Anterior cingulate cortex (tissue), 58 donors: ENCODE measurements at places on chromosomes 7 and 10.

GRCh38 chr10:13904064-13904463, 317.3 kb downstream of the PRPF18 start:
- peak; percentile 17 for DNase-seq

- DNase-seq = no peak
Observed at GRCh38 chr7:114051871-114052331, 133.1 kb upstream of the PPP1R3A start.

GRCh38 chr7:88789480-88790064, 6.0 kb downstream of the TEX47 start:
- no peak for DNase-seq

- DNase-seq = no peak
Observed at GRCh38 chr7:158821171-158822031, 7.9 kb downstream of the ESYT2 start.

GRCh38 chr7:76020031-76020714, 25.8 kb upstream of the TMEM120A start:
- peak; percentile 16 for DNase-seq

GRCh38 chr7:116384936-116385635, 114.5 kb upstream of the CAV2 start:
- no peak for DNase-seq

DNA sequence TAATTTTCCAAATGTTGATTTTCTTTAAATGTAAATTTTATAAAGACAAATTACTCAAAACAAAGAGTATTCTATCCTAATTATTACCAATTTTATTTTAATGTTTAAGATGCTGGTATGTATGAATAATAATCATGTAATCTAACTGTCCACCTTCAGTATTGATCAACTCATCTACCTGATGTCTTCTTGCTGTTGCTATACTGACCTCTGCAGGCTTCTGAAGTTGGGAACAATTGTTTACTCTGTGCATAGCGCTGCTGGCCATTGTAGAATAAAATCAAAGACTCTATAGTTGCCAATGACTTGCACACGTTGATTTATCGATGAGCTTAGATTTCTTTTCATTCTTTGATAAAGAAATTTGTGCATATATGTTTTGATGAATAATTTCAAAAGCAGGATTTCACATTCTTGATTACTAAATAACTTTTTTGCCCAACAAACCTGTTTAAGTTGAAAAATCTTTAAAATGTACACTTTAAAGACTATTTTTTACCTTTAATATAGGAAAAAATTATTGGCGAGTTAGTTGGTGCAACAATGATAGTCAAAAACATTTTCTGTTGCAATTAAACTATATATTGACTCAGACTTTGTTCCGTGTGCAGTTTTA, 282.3 kb downstream of the TFEC start:
- no peak for DNase-seq

- DNase-seq = no peak
Observed at GRCh38 chr10:58981846-58982245, 194.6 kb upstream of the PHYHIPL start.

GRCh38 chr7:3439333-3440030, 138.4 kb downstream of the SDK1 start:
- no peak for DNase-seq

- no peak for DNase-seq
Observed at GRCh38 chr7:131327049-131327625, 539 bp upstream of the MKLN1 start.

DNA sequence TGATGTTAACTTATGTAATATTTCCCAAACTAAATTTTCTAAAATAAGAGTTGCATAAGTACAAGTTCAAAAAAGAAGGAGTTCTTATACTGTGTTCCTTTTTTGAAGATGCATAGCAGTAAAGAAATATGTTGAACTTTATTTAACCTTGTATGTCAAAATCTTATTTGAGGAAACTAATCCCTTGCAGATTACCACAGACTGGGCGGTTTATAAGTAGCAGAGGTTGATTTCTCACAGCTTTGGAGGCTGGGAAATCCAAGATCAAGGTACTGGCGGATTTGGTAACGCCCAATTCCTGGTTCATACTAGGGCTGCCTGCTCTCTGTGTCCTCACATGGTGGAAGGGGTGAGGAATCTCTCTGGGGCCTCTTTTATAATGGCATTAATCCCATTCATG, 68.5 kb downstream of the GNAT3 start:
- DNase-seq = no peak

DNA sequence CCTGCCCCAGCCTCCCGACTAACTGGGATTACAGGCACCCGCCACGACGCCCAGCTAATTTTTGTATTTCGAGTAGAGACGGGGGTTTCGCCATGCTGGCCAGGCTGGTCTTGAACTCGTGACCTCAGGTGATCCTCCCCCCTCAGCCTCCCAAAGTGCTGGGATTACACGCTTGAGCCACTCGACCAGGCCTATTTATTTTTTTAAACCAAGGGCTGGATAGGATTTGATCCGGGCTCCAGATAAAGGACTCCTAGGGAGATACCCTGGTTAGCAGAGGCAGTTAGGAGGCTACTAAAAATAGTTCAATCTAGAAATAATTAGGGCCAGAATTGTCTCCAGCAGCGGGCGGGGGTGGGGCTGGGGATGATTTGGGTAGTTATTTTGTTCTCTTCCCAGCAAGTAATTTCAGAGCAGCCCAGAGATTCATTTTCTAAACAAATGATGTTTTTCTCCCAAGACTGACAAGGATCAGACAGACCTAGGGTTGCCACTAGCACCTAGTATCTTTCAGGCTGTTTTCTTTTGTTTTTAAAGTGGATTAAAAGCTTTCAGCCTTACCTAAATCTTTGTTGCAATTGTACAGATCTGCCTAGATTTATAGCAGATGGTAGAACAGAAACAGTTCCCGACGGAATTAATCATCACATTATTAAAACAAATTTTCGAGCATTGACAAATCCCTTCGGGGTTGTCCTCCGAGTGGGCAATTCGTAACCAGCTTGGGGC, 859 bp upstream of the SMC3 start:
- no peak for DNase-seq

DNA sequence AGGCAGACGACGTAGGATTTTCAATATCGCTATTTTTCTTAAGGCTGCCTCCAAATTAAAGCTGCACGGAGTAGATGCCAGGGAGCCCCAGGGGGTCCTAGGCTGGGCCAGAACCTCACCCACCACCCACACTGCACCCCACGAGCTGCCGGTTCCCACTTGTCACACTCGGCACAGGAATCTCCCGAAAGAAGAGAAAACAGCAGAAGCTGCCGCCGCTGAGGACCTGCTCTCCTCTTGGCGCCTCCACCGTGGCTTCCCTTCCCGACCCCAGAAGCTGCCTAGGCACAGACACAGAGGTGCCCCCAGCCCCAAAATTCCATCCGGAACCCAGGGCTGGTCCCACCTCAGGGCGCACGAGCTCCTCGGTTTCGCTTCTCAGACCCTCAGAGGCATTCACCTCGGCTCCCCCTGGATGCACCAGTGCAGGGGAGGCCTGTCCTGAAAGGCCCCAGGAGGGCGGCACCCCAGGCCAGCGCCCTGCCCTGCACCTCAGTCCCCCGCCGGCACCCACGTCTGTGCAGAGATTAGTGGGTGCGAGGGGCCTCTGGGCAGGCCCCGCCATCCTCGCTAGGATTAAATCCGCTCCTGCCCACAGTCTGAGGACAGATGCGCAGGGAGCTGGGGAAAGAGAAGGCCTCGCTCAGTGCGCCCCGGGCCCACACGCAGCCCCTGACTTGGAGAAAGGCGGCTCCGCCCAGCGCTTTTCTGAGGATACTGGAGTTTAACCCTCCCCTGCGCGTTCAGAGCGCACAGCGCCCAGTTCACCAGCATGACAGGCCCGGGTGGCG, 99.2 kb downstream of the PTPRN2 start:
- no peak for DNase-seq

DNA sequence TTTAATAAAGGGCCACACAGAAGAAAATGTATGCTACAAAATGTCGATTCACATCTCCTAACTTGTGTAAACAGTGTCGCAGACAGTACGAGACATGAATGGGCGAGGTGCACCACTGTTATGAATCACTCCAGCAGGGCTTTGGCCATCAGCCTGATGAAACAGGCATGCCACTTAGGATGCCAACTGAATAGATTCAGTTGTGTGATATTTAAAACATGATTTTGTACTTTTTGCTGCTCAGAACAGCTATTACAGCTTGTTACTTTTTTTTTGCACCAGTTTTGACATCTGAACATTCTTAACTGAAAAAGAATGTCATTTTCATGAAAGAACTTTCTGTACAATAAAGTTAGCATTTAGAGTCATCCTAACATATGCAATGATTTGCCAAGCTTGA, 138.1 kb downstream of the VTI1A start:
- DNase-seq = no peak

DNA sequence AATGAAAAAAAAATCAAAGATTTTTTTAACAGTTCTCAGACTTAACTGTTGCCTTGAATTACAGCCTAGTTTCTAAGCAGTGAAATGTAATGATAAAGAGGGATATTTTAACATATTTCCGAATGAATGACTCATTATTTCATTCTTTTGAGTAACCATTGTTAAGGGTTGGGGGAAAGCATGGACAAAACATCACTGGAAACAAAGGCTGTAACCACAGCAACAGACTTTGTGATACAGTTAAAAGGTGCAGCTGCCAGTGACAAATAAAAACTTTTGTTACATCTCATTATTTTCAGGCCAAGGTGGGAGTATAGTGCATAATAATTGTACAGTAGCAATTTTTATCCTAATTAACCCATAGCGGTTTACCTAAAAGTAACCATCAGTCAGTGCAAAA, 172.6 kb downstream of the LRRTM3 start:
- DNase-seq = no peak

- DNase-seq = no peak
Observed at GRCh38 chr10:127997937-127998336, 91.0 kb downstream of the PTPRE start.

DNA sequence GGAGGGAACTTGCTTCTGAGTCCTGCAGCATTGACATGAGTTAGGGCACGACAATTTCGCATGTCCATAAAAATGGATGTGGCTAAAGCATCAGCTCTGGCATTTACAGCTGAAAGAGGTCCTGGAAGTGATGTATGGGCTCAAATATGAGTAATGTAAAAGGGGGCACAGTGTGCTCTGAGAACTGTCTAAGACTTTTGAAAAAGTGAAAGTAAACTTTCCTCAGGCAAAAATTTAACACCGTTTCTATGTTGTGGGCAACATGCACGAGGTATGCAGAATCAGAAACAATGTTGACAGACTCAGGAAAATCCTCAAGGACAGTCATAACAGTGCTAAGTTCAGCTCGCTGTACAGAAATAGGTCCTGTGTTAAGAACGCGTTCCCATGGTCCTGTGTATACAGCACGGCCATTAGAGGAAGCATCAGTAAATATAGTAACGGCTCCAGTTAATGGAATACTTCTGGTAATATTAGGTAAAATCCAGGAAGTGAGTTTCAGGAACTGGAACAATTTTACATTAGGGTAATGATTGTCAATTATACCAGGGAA, 37.9 kb upstream of the AKR1C2 start:
- DNase-seq = no peak

DNA sequence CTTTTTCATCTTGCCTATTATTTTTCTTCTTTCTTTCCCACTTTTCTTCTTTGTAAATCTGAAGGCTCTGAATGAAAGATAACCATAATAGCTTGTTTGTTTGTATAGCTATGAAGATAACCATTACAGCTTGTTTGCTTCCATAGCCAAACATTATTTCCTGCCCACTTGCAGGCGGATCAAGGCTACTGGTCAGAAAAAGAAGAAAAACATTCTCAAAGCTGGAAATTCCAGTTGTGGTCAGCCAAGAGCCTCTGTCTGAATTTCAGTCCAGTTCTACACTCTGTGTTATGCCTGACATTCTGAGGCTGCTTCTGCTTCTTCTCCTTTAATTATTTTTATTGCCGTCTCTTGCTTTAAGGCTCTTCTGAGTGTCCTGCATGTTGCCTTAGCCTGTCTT, 48.9 kb downstream of the TMEM178B start:
- no peak for DNase-seq

- no peak for DNase-seq
Observed at GRCh38 chr7:142529591-142529990, 219.7 kb upstream of the PRSS1 start.

- peak; percentile 29 for DNase-seq
Observed at GRCh38 chr7:70694434-70694970, 437.4 kb upstream of the GALNT17 start.

- no peak for DNase-seq
Observed at GRCh38 chr7:29988424-29989256, 961 bp downstream of the SCRN1 start.

- no peak for DNase-seq
Observed at GRCh38 chr7:121419201-121420148, 23.4 kb upstream of the FAM3C start.

GRCh38 chr7:50471970-50472369, 21.8 kb upstream of the FIGNL1 start:
- no peak for DNase-seq

GRCh38 chr7:155591055-155591775, 44.9 kb upstream of the CNPY1 start:
- no peak for DNase-seq

DNA sequence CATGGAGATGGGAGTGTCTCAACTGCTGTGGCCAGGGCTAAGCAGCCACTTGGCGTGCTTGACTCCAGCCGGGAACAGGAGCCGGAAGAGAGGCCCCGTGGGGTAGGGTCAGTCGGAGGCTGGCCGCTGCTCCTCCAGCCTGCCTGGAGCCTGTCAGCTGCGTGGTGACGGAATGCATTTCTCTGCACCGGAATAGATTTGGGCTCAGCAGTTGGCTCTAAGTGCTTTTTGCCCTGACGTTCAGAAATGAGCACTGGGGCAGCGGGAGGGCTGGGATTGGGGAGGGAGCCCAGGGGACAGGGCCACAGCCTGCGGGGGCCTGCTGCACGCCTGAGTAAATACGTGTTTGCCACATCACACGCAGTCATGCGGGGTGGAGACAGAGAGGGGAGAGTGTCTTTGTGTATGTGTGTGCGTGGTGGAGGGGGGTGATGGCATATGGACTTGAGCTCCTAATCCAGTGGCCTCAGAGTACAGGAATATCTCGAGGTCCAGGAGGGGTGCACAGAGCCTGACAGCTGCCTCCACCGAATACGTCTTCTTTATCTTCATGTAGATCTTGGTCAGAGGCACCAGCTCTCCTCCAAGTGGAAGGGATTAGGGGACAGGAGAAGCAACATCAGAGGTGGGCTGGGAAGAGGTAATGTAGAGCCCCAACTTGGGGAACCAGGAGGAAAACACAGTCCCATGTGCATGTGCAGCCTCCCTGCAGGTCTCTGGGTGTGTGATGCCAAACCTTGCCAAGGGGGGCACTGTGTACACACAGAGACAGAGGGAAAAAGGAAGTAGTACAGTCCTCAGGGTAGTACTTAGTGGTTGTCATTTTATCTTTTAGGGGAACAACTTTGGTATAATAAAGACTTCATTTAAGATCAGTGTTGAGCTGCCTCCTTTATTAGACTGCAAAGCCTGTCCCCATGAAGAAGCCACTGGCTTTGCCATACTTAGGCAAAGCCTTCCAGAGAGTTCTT, 151.4 kb downstream of the CDH23 start:
- DNase-seq = no peak

- no peak for DNase-seq
Observed at GRCh38 chr7:137984181-137985041, 17.5 kb downstream of the CREB3L2 start.

DNA sequence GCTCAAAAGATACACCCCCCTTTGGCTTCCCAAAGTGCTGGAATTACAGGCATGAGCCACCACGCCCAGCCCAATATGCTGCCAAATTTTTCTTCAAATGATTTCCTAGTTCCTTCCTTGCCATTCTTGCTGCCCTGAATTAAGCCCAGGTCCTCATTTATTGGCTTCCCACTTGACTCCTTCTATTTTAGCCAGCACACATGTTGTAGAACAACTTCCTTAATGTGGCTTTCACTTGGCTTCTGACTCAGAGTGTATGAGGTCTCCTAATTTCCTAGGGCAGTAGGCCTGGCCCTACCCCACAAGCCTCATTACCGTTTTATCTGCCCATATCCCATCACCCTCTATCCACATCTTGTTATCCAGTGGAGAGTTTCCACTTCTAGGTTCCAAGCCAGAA, 21.8 kb upstream of the HIPK2 start:
- no peak for DNase-seq
